ENCODE measurements at places on chromosomes 13 and 19. TPM values are rescaled to one million over a fixed set of nuclear protein-coding genes. Genes with fewer than 3 reads are reported as not detected.

Gene CYP4F8
- not detected for total RNA-seq

Gene RDH13
- total RNA-seq: 9.2 TPM

Gene DPF1
- total RNA-seq: 0.88 TPM

Gene MAST1
- not detected for total RNA-seq

Gene ZNF541
- total RNA-seq: not detected

Gene CEACAM3
- total RNA-seq: not detected

Data from placental pericyte (primary cell).